NT2/D1 (cell line): ENCODE measurements at places on chromosomes 11 and 22.

DNA sequence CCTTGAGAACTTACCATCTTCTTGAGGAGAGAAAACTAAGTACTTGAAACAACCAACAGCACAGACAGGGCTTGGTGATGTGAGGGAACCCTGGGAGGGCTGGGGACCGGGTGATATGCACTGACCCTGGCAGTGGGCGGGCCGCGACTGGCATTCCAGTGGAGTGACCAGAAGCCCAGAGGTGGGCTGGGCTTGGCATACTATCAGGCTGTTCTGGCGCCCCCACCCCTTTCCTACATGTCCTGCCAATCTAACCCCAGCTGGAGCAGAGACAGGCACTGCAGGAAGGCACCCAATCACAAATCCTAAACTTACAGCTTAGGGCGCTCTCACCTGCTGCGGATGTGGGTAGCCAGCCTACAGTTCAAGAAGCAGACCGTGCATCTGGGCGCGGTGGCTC is 54.0 kb upstream of the GCAT start:
- no peak for DNase-seq

DNA sequence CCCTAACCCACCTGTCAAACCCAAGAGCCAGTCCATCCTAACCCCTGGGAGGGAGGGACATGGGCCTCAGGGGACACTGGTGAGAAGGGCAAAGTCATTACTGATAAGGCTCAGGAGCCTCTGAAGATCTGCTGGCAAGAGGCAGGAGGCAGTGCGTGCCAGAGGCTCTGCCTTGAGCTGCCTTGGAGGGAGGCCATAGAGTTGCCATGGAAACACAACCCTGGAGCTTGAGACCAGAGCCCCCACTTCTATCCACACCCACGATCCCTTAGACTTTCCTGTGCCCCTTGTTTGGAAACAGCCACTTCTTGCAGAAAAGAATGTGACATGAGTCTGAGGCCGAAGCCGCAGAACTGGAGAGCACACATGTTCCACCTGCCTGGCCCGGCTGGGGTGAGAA is 89.7 kb upstream of the CSNK2A3 start:
- no peak for DNase-seq

DNA sequence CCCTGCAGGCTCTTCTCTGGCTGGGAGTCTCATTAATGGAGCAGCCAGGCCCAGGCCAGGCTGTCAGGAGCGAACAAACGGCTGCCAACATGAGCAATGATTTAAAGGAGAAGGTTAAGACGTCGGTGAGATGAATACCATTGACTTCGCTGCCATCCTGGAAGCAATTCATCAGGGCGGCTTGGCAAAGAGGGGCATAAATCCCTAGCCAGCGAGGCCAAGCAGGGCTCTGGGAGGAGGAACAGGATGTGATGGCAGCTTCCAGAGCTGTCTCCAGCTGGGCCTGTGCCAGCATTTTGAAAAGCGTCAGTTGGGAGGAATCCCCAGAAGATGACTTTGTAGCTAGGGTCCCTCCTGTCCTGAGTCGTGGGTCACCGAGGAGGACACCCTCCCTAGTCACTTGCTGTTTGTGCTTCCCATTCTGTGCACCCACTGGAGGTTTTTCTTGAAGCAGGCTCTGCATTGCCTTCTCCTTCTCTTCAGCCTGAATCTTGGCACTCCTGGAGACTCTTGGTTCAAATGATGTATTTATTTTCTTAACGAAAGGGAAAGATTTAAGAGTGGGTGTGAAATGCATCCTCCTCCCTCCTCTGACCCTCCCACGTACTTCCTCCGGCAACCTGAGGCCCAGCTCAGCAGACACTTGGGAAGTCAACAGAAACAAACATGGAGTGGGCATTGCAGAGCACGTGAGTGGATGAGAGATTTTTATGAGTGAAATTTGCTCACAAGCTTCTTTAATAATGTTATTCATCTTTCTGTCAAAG is 476.3 kb upstream of the CADM1 start:
- no peak for DNase-seq

DNA sequence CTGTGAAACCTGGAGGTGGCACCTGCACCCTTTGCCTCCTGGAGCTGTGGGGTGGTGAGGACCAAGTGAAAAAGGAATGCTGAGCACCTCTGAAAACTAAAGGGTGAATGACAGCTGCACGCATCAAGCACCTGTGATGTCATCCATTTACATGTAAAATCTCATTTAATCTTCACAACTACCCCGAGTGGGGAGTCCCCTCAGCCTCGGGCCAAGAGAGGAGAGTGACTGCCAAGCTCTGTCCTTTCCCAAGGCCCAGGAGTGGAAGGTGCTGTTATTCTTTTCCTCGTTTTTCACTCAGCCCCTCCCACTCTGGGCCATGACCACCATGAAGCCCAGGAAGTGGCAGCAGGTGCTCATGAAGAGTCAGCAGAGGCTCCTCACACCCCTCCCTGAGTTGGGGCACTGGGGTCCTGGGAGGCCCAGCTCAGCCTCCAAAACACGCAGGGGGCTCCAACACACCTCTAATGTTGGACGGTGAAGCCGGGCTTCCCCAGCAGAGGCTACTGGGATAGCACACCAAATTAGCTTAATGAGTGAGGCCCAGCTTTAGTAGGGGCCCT is 35.7 kb downstream of the NECTIN1 start:
- DNase-seq: no peak

DNA sequence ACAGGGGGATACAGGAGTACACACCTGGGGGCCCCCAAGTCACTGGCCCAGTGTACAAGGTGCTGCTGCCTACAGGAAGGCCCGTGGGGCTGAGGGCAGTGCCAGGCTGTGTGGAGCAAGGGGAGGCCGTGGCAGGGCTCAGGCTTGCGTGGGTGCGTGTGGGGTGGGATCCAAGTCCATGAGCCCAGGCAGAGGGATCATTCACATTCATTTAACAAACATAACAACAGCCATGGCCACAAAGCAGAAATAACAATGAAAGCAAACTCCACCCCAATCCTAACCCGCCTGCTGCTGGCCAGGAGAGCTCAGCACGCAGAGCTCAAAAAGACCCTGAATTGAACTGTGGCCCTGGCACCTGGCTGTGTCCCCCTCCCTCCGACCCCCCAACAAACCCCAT is 17.0 kb upstream of the SCGB1A1 start:
- no peak for DNase-seq

- no peak for DNase-seq
Observed at GRCh38 chr11:133545199-133545803, 13.0 kb upstream of the OPCML start.
